ENCODE measurements at places on chromosomes 13 and 19.

- H3K27me3 ChIP-seq: no peaks in the 10 kb centered on the region
- peak within 1 kb of the TSS; percentile 54 for H3K27ac ChIP-seq
- DNase-seq: peak; percentile 95
- H3K36me3 ChIP-seq: peaks cover 10% of the 10 kb centered on the region
Measured at GRCh38 chr19:1478934-1479707, at the start of gene C19orf25. C19orf25 (minus strand) TSS chr19:1479215; CDS start chr19:1478903, 312 bp downstream.

GRCh38 chr13:55937180-55937579, 1203.5 kb upstream of the PRR20A start:
- H3K4me1 ChIP-seq: no peaks in the 10 kb centered on the region
- DNase-seq: no peak
- H3K27me3 ChIP-seq: no peaks in the 10 kb centered on the region
- no peak overlapping the region for H3K4me3 ChIP-seq
- H3K36me3 ChIP-seq: no peaks in the 10 kb centered on the region
- H3K27ac ChIP-seq: no peak overlapping the region

GRCh38 chr19:46232029-46232428, 2.5 kb downstream of the IGFL1 start:
- H3K4me3 ChIP-seq: no peak overlapping the region
- H3K4me1 ChIP-seq: no peaks in the 10 kb centered on the region
- no peak overlapping the region for H3K27ac ChIP-seq

GRCh38 chr13:113666951-113667701, at the start of gene GRK1:
GRK1 (plus strand) TSS chr13:113667219; CDS start chr13:113667387, 168 bp downstream.
- H3K36me3 ChIP-seq: no peaks in the 10 kb centered on the region
- peak; percentile 49 for DNase-seq
- H3K4me3 ChIP-seq: no peak within 1 kb of the TSS
- H3K27ac ChIP-seq: no peak within 1 kb of the TSS
- H3K27me3 ChIP-seq: no peaks in the 10 kb centered on the region

- H3K36me3 ChIP-seq: no peaks in the 10 kb centered on the region
- H3K27ac ChIP-seq: no peak overlapping the region
- no peak for DNase-seq
- H3K4me3 ChIP-seq: no peak overlapping the region
Measured at GRCh38 chr19:56687031-56687430, 15.5 kb upstream of the ZNF835 start.

DNA sequence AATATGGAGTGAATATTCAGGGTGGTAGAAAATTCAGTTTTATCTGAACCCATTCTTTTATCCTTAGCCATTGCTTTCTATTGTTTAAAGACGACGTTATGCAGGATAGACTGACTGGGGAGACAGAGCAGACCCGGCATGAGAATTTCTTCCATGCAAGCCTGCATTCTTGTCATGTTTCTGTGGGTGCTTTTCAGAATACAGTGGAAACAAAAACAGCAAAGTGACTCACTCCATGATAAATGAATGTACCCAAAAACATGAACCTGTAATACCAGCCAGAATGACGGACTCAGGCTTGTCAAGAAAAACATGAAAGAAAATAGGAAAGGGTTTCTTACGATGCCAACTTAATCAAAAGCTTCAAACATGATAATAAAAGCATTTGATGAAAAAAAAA, 924.0 kb downstream of the EFNB2 start:
- DNase-seq: no peak
- no peaks in the 10 kb centered on the region for H3K4me1 ChIP-seq
- no peaks in the 10 kb centered on the region for H3K27me3 ChIP-seq
- H3K4me3 ChIP-seq: no peak overlapping the region
- no peaks in the 10 kb centered on the region for H3K36me3 ChIP-seq

DNA sequence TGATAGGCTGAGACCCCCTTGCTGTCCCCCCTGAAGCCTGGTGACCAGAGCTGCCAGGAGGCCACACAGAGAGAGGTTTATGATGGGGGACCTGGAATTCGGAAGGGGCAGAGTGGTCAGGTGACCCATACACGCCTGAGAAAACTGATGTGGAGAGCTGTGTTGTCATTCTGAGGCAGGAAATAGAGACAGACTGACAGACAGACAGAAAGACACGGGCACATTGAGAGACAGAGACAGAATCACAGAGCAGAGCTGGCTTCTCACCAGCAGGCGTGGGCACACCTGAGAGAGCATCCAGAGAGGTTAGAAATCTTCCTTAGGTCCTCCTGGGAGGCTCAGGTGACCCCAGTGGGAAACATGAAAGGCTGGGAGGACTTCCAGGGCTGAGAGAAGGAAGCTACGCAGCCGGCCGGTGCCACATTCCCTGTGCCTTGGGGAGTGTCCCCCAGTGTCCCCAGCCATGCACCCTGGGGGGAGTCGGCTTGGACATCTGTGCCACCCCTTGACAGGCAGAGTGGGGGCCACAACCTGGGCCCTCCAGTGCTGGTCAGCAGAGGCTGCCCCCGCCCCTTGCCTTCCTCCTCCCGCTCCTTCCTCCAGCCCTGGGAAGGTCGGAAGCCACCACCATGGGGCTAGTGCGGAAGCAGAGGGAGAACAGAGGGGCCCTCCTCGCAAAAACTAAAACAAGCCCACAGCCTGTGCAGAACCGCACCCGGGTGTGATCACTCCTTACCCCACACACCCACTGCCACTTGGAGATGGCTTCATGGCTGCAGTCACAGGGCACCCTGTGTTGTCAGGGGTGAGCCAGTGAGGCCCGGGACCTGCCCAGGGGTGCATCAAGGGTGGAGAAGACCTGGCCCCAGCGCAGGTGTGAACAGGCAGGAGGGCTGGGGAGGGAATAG, 2.2 kb downstream of the FFAR1 start:
- no peak overlapping the region for H3K4me3 ChIP-seq
- no peak for DNase-seq
- no peaks in the 10 kb centered on the region for H3K36me3 ChIP-seq

GRCh38 chr19:54877471-54877870, 3.4 kb downstream of the FCAR start:
- no peaks in the 10 kb centered on the region for H3K36me3 ChIP-seq
- H3K27ac ChIP-seq: no peak overlapping the region
- no peak overlapping the region for H3K4me3 ChIP-seq
- DNase-seq: no peak

DNA sequence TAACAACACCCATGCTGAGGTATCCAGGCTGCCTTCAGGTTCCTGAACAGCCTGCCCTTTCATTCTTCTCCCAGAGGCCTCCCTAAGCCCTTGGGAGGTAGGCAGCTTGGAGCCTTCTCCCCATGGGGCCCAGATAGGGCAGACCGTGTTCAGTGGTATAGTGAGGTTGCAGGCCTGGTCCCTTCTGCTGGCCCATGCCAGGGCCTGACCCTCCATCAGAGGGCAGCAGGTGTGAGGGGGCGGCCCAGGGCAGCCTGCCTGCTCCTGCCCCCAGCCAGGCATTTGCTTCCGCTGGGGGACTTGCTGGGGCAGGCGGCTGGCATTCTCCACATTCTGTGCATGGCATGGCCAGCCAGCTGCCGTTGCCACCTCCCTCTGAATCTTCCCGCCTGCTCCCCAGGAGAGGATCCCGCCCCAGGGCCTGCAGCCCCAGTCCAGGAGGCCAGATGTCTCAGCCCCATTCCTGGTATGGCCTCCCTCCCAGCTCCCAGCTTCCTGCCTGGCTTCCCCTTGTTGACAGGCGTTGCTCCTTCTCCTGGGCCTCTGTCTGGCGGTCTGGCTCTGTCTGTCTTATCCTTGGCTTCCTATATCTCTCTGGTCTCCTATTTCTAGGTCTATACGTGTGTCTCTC, 8.9 kb downstream of the CIC start:
- H3K36me3 ChIP-seq: peaks cover 21% of the 10 kb centered on the region
- no peaks in the 10 kb centered on the region for H3K27me3 ChIP-seq
- no peak overlapping the region for H3K4me3 ChIP-seq
- peak overlapping the region; percentile 43 for H3K27ac ChIP-seq

GRCh38 chr13:24741016-24741662, 22.8 kb upstream of the RNF17 start:
- H3K27ac ChIP-seq: no peak overlapping the region
- DNase-seq: no peak
- peaks cover under 1% of the 10 kb centered on the region for H3K27me3 ChIP-seq
- no peaks in the 10 kb centered on the region for H3K4me1 ChIP-seq
- no peaks in the 10 kb centered on the region for H3K36me3 ChIP-seq

DNA sequence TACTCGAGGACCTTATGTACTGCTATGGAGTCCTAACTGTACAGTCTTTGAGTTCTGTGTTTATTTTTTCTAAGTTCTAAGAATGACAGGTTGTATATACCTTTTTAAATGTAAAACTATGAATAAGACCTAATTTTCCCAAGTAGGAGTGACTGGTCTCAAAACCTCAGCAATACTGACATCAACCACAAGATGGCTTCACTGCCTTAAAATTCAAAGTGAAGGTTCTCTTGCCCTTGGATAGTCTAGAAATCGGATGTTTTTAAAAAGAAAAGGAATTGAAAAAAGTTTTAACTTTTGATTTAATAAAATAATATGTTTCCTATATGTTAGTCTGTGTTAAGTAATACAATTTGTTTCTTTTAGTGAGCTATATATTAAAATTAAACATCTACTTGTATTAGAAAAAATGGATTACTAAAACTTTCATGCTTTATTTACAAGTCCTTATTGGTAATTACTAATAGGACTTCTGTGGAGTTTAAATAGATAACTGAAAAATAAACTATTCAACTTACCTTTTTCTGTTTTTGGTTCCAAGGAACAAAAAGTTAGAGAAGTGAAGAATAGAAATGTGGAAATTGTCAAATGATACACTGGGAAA, 52.0 kb downstream of the TDRD3 start:
- H3K4me1 ChIP-seq: peaks cover 2% of the 10 kb centered on the region
- H3K27me3 ChIP-seq: no peaks in the 10 kb centered on the region
- DNase-seq: peak; percentile 83
- no peaks in the 10 kb centered on the region for H3K36me3 ChIP-seq
- H3K27ac ChIP-seq: no peak overlapping the region

- no peaks in the 10 kb centered on the region for H3K27me3 ChIP-seq
- no peak overlapping the region for H3K27ac ChIP-seq
- H3K4me3 ChIP-seq: no peak overlapping the region
- no peaks in the 10 kb centered on the region for H3K4me1 ChIP-seq
- no peak for DNase-seq
Measured at GRCh38 chr13:101489643-101490405, 37.3 kb downstream of the ITGBL1 start.

DNA sequence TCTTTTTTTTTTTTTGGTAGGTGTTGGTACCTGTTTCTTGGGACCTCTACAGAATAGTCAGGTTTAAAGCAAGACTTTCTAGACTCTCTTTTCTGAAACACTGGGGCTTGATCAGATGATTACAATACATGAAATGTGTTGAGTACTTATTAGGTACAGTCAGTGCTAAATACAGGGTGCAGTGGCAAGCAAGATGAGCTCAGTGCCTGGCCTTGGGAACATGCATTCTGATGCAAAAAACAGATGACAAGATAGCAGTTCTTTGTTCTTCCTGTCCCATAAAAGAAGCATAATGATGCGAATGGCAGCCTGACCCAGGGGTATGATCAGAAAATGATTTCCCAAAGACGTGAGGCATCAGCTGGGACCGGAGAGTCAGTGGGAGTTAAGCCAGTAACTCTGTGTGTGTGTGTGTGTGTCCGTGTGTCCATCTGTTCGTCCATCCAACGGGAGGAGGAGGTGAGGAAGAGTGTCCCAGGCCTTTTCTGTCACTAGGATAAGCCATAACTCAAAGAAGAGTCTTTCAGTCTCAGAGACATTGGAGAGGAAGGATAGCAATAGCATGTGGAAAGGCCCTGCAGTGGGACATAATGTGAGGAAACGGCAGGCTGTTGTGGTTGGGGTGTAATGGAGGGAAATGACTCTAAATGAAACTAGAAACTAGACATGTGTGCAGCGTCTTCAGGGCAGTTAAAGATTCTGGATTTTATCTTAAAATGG, 32.2 kb downstream of the SLAIN1 start:
- H3K4me3 ChIP-seq: no peak overlapping the region
- H3K27ac ChIP-seq: no peak overlapping the region
- H3K4me1 ChIP-seq: no peaks in the 10 kb centered on the region
- no peaks in the 10 kb centered on the region for H3K27me3 ChIP-seq
- H3K36me3 ChIP-seq: no peaks in the 10 kb centered on the region

DNA sequence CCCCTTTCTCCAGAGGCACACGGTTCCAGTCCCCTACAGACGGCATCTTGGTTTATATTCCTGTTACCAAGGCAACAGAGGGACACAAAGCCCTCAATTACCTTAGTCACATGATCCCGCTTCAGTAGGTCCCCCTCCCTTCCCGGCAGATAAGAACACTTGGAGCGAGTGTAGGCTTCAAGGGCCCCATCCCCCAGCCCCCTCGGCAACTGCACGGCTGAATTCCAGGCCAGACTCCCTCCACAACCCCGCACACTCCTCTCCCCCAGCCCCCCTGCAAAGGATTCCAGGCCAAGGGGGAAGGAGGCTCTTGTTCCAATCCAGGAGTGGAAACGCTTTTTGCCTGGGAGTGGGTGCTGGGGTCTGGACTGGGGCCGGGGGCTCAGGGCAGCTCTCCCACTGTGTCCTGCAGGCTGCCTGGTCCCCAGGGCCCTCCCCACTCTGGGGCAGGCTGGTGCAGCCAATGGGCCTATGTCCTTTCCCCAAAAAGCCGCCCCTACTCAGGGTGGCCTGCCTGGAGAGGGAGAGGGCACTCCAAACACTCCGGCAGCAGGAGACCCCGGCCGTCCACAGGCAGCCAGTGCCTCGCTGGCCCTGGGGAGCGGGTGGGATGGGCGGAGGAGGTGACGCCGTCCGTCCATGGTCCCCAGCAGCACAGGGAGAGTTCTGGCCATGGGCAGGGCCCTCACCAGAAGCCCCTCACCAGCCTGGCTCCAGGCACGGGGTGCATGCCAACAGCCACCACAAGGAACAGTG, 62.6 kb downstream of the MLLT1 start:
- peak overlapping the region; percentile 57 for H3K27ac ChIP-seq
- H3K27me3 ChIP-seq: no peaks in the 10 kb centered on the region
- peaks cover 3% of the 10 kb centered on the region for H3K36me3 ChIP-seq
- peaks cover 18% of the 10 kb centered on the region for H3K4me1 ChIP-seq
- H3K4me3 ChIP-seq: no peak overlapping the region

DNA sequence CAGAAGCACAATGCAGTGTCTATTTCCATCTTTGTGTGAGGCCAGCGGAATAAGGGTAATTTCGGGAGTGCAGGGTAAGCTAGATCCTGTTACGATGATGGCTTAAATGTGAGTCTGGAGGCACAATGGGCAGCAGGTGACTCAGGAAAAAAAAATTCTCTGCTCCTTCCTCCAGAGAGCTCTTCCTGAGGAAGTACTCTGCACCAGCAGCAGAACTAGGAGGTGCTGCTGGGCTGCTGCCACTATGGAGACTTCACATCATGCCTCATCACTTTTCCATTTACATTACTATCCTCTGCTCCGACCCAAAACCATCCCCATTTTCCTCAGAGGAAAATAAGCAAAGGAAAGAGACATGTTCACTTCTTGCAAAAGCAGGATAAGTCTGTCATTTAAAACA, 282.0 kb downstream of the DNAJC15 start:
- H3K27me3 ChIP-seq: no peaks in the 10 kb centered on the region
- H3K27ac ChIP-seq: no peak overlapping the region
- H3K4me1 ChIP-seq: peaks cover 5% of the 10 kb centered on the region
- no peaks in the 10 kb centered on the region for H3K36me3 ChIP-seq
- H3K4me3 ChIP-seq: no peak overlapping the region

DNA sequence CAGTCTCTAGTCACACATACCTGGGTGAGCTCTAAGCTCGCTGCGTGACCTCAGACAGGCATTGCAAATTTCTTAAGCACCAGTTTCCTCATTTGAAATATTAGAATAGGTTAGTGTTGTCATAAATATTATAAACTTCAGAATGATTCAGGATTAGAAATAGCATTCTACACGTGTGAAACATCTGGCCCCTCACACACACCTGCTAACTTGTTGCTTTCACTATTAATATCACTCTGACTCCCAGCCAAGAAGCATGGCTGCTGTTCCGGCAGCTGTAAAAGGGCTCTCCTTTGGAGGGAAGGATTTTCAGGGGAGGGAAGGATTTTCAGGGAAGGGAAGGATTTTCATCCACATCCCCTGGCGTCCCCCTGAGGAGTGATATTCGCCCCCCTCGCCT, 161.3 kb upstream of the GPR12 start:
- no peak overlapping the region for H3K4me3 ChIP-seq
- DNase-seq: no peak
- no peaks in the 10 kb centered on the region for H3K27me3 ChIP-seq
- H3K4me1 ChIP-seq: peaks cover 7% of the 10 kb centered on the region
- no peak overlapping the region for H3K27ac ChIP-seq
